Activated T-cell treated with anti-CD3 and anti-CD28 coated beads, Interleukin-2, amount 50 U/mL, for 48 hours (primary cell): ENCODE measurements at places on chromosomes 2 and 18.

DNA sequence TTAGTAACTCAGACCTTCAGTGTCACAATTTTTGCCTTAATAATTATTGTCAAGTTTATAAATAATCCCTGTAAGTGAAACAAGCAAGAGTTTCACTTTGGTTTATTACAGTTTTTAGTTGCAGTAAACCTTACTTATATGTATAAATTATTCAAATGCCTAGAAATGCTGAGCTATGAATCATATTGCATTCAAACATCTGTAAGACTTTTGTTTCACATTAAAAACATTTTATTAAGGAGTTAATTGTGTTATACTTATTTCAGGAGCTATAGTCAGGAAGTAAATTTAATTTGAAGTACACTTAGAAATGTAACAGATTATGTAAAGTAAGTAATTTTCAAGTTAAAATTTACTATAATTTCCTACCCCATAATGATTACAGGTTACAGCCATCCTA, 3.9 kb upstream of the ETAA1 start:
- no peak for DNase-seq

DNA sequence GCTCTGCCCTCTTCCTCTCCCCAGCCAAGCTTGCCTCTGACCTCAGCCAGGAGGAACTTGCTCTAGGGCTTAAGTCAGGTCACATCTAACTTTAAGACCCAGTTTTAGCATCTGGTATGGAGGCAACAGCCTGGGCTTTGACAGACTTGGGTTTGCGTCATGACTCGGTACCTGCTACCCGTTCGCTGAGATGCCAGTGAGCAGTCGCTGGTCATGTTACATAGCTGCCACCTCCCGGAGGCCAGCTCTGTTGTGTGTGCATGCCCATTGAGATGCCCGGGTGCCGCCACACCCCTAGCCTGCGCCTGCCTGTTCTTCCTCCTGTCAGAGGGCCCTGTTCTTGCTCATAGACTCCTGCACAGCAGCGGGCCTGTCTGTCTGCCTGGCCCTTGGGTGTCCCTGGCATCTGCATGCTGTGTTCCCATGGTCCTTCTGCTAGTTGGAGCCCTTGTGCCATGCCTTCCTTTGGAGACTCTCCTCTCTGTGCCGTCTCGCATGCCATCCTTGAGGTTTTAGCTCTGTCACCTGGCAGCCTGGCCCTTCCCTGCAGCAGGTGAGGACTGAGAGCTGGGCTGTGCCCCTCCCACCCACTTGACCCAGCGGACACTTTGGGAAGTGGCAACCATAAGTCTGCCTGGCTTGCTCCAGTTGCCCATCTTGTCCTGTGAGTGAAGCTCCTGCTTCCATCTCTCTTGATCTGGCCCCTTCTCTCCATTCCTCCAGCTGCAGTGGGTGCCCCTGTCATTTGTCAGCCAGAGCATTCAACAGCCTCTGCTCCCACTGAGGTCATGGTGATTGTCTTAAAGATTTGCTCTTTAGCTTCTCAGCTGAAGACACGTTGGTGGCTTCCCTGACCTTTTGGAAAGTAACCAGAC, 24.9 kb downstream of the ASAP2 start:
- no peak for DNase-seq

GRCh38 chr2:31384771-31385276, 29.7 kb downstream of the XDH start:
- DNase-seq = no peak

GRCh38 chr18:32271672-32272208, 81.9 kb downstream of the MEP1B start:
- DNase-seq = no peak

DNA sequence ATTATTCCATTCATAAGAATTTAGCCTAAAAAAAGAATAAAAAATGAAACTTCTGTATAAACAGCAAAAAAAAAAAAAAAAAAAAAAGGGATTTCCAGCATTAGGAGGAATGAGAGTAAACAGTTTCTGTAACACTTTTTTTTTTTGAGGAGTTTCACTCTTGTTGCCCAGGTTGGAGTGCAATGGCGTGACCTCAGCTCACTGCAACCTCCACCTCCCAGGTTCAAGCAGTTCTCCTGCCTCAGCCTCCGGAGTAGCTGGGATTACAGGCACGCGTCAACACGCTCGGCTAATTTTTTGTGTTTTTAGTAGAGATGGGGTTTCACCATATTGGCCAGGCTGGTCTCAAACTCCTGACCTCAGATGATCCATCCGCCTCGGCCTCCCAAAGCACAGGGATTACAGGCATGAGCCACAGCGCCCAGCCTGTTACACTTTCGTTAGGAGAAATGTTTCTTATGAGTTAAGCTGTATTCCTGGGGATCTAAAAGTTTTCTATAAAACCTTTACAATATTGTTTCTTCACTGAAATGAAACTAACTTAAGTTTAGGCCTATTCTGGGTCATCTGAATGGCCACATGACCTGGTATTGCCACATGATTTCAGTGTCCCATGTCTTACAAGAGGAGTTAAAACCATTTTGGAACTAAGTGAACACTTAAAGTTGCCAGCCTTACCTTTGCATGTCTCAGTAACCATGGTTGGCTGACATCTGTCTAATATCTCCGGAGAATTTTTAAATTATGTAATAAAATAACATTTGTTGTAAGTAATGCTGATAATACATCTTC, 17.5 kb downstream of the SMAD2 start:
- DNase-seq = no peak

- DNase-seq = no peak
Measured at GRCh38 chr2:133107058-133107815, 437.2 kb upstream of the LYPD1 start.

- no peak for DNase-seq
Measured at GRCh38 chr2:234974501-234975385, 22.9 kb downstream of the SH3BP4 start.

- no peak for DNase-seq
Measured at GRCh38 chr2:215277944-215278343, 33.9 kb upstream of the ATIC start.
